ENCODE measurements at places on chromosomes 6 and 20. TPM values are rescaled to one million over a fixed set of nuclear protein-coding genes. Genes with fewer than 3 reads are reported as not detected.

Gene ZNF334
- total RNA-seq: 2.6 TPM

Gene EMILIN3
- total RNA-seq: 2.9 TPM

Gene TTK
- 0.16 TPM for total RNA-seq

Gene TREML1
- 3.3 TPM for total RNA-seq

Gene FLRT3
- total RNA-seq: 9.6 TPM

Gene WFDC2
- 36.8 TPM for total RNA-seq

Gene CST7
- total RNA-seq: 3.5 TPM

Gene POU5F1
- total RNA-seq: 0.16 TPM

Gene WFDC10A
- not detected for total RNA-seq

Gene PRR18
- total RNA-seq: not detected

All from sigmoid colon (tissue), 7 donors.